Eye (tissue), 1 donor: ENCODE measurements at places on chromosomes 1 and 21.
A peak's percentile ranks its signal among the peaks of the same experiment; 100 is the strongest.

DNA sequence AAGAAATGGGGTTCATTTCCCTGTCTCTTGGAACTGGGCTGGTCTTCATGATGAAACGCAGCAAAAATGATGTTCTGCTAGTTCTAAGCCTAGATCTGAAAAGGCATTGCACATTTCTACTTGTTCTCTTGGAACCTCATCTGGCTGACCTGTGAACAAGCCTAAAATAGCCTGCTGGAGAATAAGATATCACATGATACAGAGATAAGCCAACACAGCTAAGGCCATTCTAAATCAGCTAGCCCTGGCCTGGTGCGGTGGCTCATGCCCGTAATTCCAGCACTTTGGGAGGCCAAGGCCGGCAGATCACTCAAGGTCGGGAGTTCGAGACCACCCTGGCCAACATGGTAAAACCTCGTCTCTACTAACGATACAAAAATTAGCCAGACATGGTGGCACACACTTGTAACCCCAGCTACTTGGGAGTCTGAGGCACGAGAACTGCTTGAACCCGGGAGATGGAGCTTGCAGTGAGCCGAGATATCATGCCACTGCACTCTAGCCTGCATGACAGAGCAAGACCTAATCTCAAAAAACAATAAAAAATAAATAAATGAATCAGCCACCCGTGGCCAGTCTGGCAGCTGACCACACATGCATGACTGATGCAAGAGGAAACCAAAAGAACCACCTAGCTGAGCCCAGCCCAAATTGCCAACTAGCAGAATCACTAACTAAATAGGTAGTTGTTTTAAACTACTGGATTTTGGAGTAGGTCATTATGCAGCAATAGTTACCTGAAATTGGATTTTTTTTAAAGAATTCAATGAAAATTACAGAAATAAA lies 18.0 kb downstream of the CD244 start:
- DNase-seq: no peak

GRCh38 chr21:41427556-41427955 lies 1.5 kb downstream of the MX1 start:
- no peak for DNase-seq

GRCh38 chr1:178048426-178048825 lies 45.5 kb upstream of the RASAL2 start:
- DNase-seq: no peak

- peak; percentile 70 for DNase-seq
Measured at GRCh38 chr1:192805832-192806323, 3.0 kb upstream of the RGS2 start.

GRCh38 chr1:29590583-29591565 lies 354.6 kb downstream of the PTPRU start:
- no peak for DNase-seq

DNA sequence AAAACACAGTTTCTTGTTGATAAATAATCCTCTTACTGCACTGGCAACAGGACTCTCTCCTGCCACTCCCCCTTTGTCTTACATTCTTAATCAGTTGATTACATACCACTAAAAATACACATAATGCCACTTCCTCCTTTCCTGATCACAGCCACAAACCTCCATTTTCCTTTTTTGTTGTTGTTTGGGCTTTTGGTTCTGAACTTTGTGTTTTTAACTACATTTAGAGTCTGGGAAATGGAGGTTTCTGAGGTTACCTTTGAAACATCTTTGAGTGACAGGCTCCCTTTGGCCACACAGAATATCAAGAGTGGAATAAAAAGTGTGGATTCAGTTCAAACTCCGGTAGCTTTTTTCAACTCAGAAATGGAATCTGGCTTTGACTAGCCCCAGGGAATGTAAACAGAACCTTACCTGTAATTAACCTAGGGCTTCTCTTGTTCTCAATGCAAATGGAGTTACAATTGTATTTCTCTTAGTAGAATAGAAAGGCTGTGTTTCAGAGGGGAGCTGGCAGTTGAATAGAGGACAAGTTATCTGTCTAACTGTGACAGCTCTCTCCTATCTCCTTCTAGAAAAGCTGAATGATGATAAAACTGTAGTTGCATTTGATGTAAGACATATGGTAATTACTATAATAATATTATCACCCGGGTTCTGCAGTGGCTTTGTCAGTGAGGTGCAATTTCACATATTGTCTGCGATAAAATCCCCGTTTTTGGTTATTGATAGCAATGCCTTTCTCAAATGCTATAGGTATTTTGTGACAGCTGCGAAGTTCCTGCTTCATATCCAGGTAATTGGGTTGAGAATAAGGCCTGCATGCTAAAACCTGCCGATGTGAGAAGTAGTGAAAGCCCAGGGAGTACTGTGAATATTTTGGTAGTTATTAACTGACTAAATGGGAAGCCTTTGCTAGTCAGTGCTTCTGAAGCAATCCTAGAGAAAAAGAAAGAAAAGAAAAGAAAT lies 66.9 kb downstream of the ST6GALNAC5 start:
- no peak for DNase-seq
